Effector memory CD8-positive, alpha-beta T cell (primary cell): ENCODE measurements at places on chromosomes 2 and 18.

DNA sequence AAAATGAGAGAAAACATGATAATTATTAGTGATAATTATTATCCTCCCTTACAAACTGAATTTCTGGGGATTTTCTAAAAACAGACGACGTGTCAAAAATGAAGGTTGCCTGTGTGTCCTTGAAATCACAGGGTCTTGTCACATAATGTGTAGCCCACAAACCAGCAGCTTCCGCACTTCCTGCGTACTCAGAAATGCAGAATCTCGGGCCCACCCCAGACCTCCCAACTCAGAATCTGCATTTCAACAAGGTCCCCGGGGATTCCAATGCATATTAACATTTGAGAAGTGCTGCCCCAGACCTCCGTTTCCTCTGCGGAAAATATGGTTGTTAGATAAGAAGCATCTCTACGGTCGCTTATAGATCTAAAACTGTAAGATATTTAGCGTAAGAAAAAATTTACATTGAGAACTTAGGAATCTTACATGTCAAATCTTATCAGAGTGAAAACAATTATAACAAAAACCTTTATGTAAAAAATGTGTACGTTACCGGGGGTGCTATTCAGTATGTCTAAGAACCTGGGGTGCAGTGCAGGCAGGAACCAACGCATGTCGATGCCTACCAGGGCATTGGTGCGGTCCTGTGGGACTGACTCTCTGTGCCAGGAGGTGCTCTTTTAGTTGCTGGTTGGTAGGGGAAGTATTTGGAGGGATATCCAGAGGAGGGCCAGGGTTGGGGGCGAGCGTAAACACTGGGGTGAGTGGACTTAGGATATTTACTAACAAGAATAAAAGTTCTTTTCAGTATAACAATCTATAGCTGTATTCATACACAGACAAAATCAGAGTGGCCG lies 15.2 kb downstream of the CDKL4 start:
- DNase-seq, result no peak

DNA sequence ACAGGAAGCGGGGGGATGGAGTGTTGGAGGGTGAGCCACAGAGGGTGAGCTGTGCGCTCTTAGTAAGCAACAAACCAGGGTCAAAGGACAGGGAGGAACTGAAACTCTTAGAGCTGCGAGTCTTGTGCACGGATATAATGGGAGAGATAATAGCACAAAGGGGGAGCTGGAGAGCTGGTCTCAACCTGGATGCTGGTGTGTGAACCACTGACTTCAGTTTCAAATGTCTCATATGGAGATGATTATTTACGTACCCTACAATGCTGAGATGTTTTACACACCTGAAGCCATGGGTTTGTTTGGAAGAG lies 35.9 kb downstream of the PTGR3 start:
- DNase-seq, result no peak

DNA sequence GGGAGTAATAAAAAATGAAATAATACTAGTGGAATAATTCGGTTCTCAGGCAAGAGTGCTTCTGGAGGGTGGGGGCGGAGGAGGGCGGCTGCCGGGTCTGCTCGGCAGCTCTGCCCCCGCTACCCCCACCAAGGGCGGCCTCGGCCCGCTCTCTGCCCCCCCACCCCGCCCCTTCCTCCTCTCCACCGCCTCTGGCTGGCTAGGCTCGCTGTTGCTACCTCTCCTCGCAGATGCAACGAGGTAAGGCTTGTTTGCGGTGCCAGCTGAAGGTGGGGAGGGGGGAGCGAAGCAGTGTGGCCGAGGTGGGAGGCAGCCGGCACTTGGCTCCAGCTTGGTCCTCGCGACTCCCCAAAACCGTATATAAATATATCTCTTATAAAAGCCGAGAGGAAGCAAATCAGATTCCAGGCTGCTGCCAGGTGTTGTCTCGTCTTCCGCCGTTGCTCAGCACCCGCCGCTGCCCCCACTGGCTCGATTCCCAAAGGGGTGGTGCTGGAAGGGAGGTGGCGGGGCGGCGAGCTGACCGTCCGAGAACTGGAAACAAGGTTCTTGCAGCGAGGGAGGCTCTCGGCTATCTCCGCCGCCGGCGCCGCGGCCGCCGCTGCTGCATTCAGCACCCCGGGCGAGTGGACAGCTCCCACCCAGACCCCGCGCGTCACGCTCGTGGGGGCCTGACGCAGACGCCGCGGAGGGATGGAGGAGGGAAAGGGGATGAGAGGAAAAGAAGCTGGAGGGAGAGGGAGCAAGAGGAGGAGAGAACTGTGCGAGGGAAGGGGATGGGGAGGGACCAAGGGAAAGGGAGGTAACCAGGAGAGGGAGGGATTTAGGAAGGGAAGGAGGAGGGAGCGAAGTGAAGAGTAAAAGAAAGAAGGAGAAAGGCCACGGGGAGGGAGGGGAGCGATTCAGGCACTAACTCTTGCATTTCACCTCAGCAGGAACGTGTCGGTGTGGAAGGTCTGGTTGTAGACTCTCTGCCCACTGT lies at the start of gene MARCHF4:
Gene MARCHF4 (minus strand): TSS at position 763 of the 982 bp plus-strand sequence. CDS start 2,223 bp downstream, outside the sequence.
- DNase-seq, result peak; percentile 73

GRCh38 chr2:105409717-105410116 lies 10.9 kb upstream of the FHL2 start:
- no peak for DNase-seq

GRCh38 chr2:81481994-81482368 lies 1177.4 kb upstream of the LRRTM1 start:
- no peak for DNase-seq

- no peak for DNase-seq
Observed at GRCh38 chr18:12803069-12803936, 80.7 kb downstream of the PTPN2 start.

DNA sequence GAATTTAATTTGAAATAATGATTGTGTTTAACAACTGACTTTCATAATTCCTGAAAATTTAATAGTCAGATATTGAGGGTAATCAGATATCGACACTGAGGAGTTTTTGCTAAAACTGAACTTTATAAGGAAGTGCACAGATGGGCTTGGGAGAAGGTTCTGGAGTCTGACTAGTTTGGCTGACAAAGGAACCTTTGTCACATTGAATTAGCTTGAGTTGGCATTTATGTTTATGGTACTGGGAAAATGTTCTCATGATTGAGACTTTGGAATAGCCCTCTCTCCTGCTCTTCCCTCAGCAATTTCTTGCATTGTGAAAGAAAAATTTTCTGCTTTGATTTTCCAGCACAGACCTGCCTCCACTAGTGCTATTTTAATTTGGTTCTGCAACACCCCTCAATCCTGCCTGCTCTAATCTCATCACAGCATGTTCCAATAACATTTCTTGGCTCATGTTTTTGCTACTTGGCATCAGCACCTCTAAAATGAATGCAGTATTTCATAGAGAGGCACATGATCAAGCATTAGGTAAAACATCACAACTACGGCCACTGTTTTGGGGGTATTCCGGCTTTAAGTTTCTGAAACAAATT lies 133.9 kb upstream of the FSHR start:
- DNase-seq, result no peak

DNA sequence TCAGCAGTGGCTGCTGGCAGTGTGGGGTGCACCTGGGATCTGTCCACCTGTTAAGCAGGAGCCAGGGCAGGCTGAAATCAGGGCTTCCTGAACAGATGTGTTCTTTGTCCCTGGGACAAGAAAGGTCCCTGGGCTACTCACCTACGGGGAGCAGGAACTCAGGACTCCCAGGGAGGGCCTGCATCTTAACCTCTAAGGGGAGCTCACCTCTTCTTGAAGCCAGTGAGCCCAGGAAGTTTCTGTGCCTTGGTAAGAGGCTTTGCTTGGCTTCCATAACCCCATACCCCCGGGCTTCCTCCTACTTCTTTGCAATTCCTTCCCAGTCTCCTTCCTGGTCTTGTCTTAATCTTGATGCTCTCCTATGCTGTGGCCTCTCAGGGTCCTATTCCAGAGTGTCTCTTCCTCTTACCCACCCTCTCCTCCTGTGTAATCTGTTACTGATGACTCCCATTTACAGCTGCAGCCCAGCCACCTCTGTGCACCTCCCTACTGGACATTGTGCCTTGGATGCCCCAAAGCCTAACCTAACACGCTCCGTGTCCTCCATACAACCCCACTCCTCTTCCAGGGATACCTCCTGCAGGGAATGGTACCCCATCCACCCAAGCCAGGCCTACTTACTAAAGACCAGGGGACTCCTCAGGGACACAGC lies 55.7 kb upstream of the MAPRE3 start:
- DNase-seq, result no peak

DNA sequence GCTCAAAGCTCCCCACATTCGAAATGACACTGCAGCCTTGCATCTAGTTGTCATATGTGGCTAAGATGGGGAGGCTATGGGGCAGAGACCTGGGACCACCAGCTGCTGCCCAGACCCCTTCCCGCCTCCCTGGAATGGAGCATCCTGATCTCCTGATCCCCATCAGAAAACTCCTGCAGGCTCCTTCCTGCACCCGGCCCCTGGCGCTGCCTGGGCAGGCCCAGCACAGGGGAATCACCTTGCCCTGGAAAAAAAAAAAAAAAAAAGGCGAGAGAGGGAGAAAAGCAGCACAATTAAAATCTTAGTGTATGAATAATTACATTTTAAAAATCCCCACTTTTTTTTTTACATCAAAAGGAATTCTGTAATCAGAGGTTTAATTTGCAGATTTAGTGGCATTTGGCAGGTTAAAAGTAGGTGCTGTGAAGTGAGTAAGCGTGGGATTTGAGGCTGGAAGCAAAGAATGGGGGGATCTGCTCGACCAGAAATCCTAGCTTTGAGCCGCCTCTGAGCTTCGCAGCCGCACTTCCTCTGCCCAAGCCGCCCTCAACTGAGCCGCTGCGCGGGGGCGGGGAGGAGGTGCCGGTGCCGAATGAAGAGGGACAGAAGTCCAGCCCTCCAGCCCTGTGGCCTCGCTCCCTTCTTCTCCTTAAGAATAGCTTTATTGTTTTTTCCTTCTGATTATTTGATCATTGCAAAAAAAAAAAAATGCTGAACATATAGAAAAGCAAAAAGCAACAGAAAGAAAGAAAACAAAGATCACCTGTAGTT lies 30.0 kb downstream of the THNSL2 start:
- no peak for DNase-seq

DNA sequence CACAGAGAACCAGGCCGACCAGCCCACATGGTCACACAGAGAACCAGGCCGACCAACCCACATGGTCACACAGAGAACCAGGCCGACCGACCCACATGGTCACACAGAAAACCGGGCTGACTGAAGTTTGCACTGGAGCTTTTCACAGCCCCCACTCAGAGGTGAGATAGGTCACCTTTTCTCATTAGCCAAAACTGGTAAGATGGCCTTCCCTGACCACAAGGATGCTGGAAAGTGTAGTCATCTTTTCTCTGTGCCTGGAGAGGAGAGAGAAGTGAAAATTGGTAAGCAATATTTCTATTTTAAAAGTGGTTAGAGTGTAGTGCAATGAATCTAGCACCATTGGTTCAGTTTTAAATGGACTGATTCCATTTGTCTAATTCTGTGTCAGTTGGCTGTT lies 247.1 kb downstream of the NEDD4L start:
- DNase-seq, result no peak

GRCh38 chr2:161371869-161372268 lies 44.2 kb upstream of the TBR1 start:
- no peak for DNase-seq

DNA sequence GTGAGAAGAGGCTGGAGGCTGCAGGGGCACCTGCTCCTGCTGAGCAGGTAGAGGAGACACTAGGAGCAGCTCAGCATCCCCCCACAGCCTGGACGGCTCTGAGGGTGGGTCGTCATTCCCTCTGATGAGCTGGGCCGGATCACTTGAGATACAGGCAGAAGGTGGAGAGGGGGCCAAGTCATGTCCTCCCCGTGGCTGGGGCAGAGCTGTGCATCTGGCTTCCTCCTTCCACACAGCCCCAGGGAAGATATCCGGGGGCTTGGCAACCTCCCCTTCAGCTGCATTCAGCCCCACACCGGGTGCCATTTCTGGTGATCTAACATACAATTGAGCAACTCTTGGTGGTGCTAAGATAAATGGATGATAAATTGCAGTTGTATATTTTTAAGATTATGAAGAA lies 236.9 kb downstream of the LDLRAD4 start:
- DNase-seq, result no peak

DNA sequence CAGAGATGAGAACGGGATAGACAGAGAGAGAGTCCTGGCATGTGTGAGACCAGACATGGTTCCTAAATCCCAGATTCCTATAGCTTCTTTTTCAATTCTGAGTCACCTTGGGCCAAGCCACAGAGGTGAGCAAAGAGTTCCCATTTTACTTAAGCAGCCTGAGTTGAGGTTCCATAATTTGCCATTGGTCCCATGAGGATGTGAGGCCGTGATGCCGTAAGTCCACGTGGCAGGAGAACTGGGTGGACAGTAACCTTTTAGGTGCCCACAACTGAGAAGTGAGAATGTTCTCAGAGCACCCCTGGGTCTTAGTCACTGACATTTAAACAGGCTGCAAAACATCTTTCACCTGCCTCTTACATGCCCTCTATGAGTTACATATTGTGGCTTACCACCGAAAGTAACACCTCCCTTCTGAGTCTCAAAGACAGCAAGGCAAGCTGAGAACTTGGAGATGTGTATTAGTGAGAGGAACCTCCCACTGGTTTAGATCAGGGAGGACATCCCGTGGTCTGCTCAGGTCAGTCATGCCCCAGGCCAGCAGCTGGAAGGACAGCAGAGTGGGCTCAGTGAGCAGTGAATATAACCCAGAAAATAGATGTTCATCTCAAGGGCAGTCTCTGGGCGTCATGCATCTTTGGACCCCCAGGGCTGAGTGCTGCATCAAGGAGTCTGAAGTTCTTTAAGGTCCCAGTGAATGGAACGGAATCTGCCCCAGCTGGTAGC lies 127.9 kb upstream of the LGALSL start:
- peak; percentile 51 for DNase-seq

DNA sequence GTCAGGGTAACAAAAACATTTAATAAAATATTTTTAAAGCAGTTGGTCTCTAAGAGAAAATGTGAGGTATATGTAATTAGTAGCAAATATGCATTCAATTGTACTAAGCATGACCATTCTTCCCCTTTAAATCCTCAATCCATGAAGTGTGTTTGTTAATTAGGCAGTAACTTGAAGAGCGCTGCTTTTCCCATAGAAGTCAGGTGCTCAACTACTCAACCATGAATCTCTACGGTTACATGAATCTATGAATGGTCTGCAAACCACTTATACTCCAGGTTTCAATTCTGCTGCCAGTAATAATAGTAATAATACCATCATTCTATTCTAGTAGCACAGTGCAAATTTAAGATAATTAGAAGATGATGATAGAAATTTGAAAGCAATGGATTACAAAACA lies 55.8 kb downstream of the SLC8A1 start:
- no peak for DNase-seq

DNA sequence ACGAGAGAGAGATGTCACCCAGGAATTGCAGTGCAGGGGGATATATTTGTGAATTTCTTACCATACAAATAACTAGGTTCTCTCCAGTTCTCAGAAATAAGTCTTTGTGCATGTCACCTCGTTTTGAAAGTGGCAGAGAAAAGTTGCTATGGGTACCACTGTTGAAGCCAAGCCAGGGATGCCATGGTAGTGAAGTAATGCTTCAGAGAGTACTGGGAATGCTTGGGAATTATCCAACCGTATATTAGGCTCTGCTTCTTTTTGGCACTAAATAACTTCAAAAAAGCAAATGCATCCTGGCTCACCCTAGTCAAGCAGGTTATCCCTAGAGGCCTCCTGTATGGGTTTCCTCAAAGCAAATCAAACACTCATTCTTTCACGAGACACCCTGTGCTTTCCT lies 50.7 kb upstream of the DDX18 start:
- DNase-seq, result no peak
